ENCODE measurements at places on chromosomes 11 and 22. TPM values are rescaled to one million over a fixed set of nuclear protein-coding genes. Genes with fewer than 3 reads are reported as not detected.

The WNT11 gene
- total RNA-seq, result 23.2 TPM

GRCh38 chr11:76307978-76308747 lies 72.8 kb downstream of the THAP12 start:
- no peaks in the 10 kb centered on the region for H3K36me3 ChIP-seq
- no peak overlapping the region for H3K4me3 ChIP-seq
- H3K4me1 ChIP-seq, result no peaks in the 10 kb centered on the region

- DNase-seq, result no peak
- H3K36me3 ChIP-seq, result peaks cover 34% of the 10 kb centered on the region
- H3K4me1 ChIP-seq, result peaks cover 24% of the 10 kb centered on the region
- H3K27me3 ChIP-seq, result no peaks in the 10 kb centered on the region
- H3K27ac ChIP-seq, result peak overlapping the region; percentile 20
- H3K4me3 ChIP-seq, result no peak overlapping the region
These were observed 4.9 kb upstream of the TMEM132A start for GRCh38 chr11:60919320-60919719.

DNA sequence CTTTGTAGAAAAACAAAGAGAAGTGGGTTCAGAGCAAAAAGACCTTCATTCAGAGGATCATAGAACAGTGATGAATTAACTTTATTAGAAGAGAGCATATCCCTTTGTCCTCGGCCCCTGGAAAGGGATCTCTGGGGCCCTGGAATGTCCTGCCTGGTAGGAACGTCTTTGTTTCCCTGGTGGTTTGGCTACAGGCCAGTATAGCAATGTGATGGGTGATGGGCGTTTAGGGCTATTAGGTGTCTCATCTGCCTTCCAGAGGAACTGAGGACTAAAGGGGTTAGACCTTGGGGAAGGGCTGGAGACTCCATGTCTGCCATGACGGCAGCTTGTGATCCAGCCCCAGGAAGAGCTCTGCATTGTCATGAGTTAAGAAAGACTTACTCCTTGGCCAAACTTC lies 9.1 kb downstream of the APOL4 start:
- H3K27ac ChIP-seq, result no peak overlapping the region
- no peaks in the 10 kb centered on the region for H3K27me3 ChIP-seq
- H3K4me3 ChIP-seq, result no peak overlapping the region
- H3K36me3 ChIP-seq, result no peaks in the 10 kb centered on the region
- H3K4me1 ChIP-seq, result peaks cover under 1% of the 10 kb centered on the region

- no peak overlapping the region for H3K27ac ChIP-seq
- DNase-seq, result peak; percentile 76
- H3K27me3 ChIP-seq, result no peaks in the 10 kb centered on the region
- no peak overlapping the region for H3K4me3 ChIP-seq
- peaks cover 8% of the 10 kb centered on the region for H3K4me1 ChIP-seq
These were observed 24.6 kb downstream of the PPM1F start for GRCh38 chr22:21928048-21928447.
